Osteocyte (in vitro differentiated cells): ENCODE measurements at places on chromosomes 16 and 17.

GRCh38 chr17:1460233-1460632, 4.2 kb upstream of the CRK start:
- DNase-seq = no peak

DNA sequence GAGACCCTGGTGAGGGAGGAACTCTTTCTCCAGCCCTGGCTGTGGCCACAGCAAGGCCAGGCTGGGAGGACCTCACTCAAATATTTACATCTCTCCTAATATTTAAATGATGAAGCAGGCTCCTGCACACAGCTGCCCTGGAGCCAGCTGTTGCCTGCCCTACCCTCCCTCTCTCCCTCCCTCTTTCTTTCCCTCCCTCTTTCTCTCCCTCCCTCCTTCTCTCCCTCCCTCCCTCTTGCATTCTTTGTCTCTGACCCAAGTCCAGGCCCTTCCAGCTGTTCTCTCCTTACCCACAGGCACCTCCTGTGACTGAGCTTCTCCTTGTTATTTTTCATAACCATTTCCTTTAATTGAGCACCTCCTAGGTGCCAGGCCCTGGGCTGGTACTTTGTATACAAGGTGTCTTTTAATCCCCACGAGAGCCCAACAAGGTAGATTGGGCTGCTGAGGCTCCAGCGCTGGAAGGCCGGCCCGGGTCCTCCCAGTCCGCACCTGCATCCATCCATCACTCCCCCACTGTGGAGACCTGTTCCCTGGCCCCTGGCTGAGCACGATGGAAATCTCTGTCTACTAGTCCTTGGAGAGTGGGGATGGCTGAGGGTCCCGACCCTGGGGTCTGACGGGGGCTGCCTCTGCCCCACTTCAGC, 242.3 kb downstream of the SEC14L1 start:
- no peak for DNase-seq

DNA sequence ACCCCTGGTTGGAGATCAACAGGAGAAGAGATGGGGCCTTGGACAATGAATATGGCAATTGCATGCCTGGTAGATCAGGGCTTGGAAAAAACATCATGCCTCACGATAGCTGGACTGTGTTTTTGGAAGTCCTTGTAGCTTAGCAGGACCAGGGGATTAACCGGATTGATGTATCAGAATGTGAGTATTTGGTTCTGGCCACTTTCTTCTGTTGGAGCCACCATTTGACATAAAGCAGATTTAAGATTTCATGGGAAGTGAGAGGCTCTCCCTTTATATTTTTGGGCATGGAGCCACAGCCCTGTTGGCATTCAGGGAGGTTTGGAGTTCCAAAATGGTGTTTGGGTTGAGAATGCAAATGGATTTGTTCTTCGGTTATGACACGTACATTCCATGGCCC, 424.7 kb upstream of the MAF start:
- DNase-seq = no peak

DNA sequence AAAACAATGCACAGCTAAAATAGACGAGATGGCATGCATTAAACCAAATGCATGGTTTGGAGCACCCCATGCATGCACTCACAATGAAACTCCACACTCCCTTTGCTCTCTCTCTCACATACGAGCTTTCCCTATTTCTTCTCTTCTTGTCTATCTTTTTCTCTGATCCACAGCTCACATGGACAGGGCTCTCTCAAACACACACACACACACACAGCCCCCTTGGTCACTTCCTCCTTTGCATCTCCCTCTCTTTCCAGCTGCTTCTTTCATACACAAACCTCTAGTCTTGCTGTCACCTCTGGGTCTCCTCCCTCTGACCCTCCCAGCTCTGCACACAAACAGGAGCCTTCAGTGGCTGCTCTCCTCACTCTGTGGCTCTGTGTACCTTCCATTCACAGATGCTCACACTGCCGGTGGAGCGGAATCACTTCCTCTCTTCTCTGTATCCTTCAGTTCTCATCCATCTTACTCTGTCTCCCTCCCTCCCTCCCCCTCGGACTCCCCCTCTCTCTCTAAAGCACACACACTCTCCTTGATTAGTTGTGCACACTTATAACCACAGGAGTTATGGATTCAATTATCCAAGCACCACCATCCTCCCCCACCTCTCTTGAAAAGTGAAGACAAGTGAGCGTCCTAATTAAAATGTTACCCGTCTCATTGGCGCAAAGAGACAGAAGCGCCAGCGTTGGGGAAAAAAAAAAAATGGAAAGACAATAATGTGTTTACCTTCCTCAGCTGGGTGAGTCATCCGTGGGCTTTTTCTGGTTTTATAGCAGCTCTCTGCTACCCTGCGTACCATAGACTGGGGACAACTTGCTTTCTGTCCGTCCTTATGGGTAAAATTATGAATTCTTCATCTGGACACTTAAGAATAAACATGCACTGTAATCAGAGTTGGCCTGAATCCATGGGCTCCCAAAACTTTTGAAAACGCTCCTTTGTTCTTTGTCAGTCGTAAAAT, 90.8 kb downstream of the SHISA6 start:
- DNase-seq = peak; percentile 34

- no peak for DNase-seq
Observed at GRCh38 chr16:19348578-19349315, 63.2 kb downstream of the CLEC19A start.

- no peak for DNase-seq
Observed at GRCh38 chr16:46904471-46904870, 20.3 kb downstream of the GPT2 start.

DNA sequence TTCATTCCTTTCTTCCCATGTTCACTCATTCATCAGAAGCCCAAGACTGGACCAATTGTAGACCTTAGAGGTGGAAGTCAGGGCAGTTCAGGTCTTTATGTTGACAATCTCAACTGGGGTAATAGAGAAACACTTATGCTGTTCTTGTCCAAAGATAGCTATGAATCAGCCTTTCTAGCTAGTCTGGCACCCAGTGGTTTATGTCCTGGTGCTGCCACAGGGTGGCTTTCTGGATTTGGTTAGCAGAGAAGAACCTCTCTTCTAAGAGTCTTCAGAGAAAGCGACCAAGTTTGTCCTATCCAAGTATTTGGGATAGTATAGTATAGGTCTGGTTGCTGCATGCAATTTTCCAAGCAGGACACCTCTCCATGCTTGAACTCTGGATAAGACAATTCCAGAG, 83.3 kb downstream of the NOG start:
- no peak for DNase-seq

DNA sequence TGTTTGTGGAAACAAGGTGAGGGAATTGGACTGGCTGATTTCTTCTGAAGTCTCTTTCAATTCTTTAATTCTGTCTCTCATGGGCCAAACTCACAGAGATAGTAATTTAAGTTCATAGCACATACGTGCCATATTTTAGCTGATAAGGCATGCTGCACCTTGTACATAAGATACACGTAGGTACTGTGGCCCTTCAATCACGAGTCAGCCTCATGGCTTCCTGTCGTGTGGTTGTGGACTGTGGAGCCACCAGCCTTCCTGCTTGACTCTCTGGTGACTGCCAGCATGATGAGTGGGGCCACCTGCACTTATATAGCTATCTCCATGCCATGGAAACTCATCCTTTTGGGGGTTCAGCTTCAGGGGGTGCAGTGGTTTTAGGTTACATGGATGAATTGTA, 25.1 kb downstream of the KSR1 start:
- DNase-seq = no peak

DNA sequence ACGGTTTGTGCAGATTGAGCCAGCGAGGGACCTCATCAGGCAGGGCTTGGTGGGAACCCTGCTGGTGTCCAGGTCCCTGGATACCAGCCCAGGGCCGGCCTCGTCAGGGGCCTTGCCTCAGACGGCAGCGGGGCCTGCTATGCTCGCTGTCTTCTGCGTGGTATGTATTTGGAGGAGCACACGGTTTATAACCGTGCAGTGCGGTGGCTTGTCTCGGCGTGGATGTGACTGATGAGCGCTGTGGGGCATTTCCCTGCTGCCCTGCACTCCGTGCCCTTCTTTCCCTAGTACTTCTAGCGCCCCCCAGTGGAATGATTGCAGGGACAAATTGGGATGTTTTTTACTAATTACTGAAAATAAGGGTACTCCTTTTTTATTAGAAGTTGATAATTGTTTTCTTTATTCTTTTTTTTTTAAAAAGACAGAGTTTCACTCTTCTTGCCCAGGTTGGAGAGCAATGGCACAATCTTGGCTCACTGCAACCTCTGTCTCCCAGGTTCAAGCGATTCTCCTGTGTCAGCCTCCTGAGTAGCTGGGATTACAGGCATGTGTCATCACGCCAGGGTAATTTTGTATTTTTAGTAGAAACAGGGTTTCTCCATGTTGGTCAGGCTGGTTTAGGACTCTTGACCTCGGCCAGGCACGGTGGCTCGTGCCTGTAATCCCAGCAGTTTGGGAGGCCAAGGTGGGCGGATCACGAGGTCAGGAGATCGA, 15.3 kb downstream of the TBCD start:
- DNase-seq = no peak

GRCh38 chr17:74740641-74741387, 3.8 kb downstream of the RAB37 start:
- no peak for DNase-seq

- no peak for DNase-seq
Observed at GRCh38 chr16:11681976-11682654, 13.9 kb downstream of the SNN start.

DNA sequence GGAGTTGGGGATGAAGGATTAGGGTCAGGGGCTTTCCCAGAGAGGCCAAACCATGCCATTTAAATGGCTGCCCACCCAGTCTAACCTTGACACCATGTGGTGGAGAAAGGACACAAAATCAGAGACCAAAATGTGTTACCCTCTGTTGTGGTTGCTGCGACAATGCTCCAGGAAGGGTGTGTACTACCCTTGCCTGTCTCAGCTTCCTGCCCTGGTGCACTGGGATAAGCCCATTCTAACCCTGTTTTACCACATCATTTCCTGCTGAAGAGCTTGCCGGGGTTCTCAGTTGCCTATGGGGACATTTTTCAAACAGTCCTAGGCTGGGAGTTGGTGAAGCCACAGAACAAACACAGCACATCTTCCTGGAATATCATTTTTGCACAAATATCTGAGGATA, 4.9 kb downstream of the OR4D1 start:
- no peak for DNase-seq

GRCh38 chr17:79046197-79046915, 22.4 kb downstream of the C1QTNF1 start:
- no peak for DNase-seq

GRCh38 chr17:16428098-16428882, 12.9 kb downstream of the TRPV2 start:
- no peak for DNase-seq

- DNase-seq = no peak
Observed at GRCh38 chr16:12082226-12082887, 105.8 kb downstream of the SNX29 start.

- no peak for DNase-seq
Observed at GRCh38 chr16:13863075-13863765, 56.7 kb upstream of the ERCC4 start.
